ENCODE measurements at places on chromosomes 16 and 17. TPM values are rescaled to one million over a fixed set of nuclear protein-coding genes. Genes with fewer than 3 reads are reported as not detected.
A peak's percentile ranks its signal among the peaks of the same experiment; 100 is the strongest.

Gene RSAD1
- 39.2 TPM for total RNA-seq

Gene CCT6B
- 1.8 TPM for total RNA-seq

Gene DNAI2
- 0.47 TPM for total RNA-seq

Gene KRTAP9-8
- total RNA-seq = not detected

Gene ENDOV
- total RNA-seq = 16.8 TPM

Gene ADAMTS18
- not detected for total RNA-seq

Gene KRTAP2-2
- total RNA-seq = not detected

GRCh38 chr17:58205936-58206335 lies 13.1 kb downstream of the MKS1 start:
- no peak for DNase-seq

DNA sequence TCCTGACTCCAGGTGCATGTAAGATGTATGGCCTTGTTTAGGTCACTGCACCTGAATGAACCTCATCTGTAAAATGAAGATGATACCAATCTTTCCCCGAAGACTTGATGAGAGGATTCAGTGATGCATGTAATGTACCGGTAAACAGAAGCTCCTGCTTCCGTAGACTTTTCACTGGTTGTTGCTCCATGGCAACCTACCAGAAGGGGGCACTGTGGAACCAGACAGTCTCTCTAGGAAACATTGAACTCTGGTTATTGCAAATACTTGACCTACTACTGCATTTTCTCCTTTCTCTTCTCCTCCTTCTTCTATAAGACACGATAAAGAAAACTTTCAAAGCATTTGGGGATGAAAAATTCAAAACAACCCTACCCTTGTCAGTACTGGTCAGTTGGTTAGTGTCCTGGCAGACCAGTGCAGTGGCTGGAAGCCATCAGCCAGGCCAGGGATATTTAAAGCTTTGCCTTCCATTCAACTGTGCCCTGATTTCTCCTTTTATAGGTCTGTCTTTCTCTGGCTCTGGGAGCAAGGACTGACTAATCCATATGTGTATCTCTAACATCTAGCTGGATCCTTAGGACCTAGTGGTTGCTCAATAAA lies 667.4 kb upstream of the SALL1 start:
- peak; percentile 42 for DNase-seq

DNA sequence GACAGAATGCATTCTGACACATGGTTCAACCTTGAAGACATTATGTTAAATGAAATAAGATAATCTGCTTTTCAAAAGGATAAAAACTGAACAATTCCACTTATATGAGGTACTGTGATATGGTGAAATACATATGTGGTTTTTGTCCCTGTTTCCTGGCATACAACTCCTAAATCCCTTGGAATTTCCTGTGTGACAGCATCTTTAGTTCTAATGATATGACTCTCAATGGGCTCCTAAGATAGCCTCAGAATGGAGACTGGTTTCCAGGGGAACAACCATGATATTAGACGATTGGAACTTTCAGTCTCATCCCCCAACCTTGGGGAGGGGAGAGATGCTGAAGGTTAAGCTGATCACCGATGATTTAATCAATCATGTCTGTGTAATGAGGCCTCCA lies 37.7 kb upstream of the PHLPP2 start:
- DNase-seq = no peak

- DNase-seq = no peak
These were observed 37.8 kb downstream of the TMEM235 start for GRCh38 chr17:78268951-78269905.

DNA sequence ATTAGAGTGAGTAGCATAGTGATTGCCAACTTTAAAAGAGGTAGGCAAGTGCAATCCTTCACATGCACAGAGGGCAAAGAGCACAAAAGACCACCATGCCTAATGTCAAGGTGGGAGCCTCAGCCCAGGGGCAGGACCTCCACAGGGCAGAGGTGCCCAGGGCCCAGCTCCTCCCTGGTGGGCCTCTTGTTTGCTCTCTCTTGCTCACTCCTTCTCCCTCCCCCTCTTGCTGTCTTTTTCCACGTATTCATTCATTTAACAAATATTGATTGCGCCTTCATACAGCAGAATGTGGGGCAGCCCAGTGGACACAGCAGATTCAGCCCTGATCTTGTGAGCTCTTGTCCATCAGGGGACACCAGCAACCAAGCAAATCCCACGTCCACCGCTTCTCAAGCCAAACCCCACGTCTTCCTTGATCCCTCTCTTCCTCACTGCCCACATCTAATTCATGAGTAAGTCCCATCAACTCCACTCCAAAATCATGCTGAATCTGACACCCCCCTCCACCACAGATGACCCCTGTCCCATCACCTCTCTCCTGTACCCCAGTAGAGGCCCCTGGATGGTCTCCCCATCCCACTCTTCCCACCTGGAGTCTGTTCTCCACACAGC lies 44.1 kb upstream of the RPL38 start:
- no peak for DNase-seq

DNA sequence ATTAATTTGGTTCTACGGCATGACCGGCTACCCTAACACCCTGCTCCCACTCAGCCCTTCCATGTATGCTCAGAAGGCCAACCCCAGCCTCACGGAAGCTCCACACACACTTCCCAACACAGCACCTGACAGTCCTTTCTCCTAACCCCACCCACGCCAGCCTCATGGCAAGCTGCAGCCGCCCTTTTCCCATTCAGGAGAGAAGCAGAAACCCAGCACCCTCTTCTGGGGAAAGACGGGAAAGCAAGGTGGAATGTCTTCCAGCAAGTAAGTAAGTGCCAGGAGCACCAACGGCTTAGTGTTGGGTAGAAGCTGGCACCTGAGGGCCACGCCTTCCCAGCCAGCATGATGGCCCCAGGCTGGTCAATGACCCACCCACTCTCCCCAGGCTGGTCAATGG lies 32.1 kb downstream of the ABR start:
- no peak for DNase-seq

GRCh38 chr16:66254751-66255150 lies 111.7 kb upstream of the CDH5 start:
- DNase-seq = no peak

GRCh38 chr16:78310196-78310595 lies 210.7 kb downstream of the WWOX start:
- DNase-seq = no peak

DNA sequence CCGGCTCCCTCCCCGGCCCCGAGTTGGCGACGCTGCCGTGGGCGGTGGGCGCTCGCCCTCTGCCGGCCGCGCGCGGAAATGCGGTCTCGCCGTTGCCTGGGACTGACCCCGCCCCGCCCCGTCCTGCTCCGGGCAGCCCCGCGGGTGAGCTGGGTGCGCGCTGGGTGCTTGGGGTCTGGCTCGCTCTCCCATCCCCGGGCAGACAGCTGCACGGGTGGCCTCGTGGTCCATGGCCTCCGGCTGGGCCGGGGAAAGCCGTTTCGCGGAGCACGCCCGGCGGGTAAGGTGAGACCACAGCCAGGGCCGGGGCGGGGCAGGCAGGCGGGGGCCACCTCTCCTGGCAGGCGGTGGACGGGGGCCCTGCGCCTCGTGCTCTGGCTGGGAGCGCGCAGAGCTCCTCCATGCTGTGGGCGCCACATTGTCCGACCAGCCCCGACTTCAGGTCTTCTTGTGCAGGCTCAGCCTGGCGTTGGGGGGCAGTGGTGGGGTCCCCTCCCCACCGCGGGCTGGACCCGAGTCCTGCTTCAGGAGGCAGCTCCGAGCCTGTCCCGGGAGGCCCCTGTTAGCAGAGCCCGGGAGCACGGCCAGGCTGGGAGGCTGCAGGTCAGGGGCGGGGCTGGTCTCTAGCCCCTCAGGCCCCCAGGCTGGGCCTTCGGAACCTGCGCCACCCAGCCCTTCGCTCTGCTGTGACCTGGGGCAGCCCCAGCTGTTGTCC lies 7.0 kb upstream of the C1QTNF8 start:
- DNase-seq = peak; percentile 74

- no peak for DNase-seq
These were observed 2.2 kb upstream of the KRTAP4-1 start for GRCh38 chr17:41186872-41187271.

DNA sequence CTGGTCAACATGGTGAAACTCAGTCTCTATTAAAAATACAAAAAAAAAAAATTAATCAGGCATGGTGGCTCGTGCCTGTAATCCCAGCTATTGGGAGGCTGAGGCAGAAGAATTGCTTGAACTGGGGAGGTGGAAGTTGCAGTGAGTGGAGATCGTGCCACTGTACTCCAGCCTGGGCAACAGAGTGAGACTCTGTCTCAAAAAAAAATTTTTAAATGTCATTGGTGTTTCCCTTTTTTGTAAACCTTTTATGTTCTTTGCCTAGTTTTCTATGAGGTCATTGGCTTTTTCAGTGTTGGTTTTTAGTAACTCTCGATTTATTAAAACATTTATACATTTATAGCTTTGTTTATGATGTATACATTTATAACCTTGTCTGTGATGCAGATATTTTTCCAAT lies 18.2 kb downstream of the NLRC5 start:
- DNase-seq = no peak

GRCh38 chr17:75013092-75013559 lies 656 bp downstream of the MRPL58 start:
- DNase-seq = no peak

- DNase-seq = no peak
These were observed 10.8 kb downstream of the FASN start for GRCh38 chr17:82086941-82087906.

DNA sequence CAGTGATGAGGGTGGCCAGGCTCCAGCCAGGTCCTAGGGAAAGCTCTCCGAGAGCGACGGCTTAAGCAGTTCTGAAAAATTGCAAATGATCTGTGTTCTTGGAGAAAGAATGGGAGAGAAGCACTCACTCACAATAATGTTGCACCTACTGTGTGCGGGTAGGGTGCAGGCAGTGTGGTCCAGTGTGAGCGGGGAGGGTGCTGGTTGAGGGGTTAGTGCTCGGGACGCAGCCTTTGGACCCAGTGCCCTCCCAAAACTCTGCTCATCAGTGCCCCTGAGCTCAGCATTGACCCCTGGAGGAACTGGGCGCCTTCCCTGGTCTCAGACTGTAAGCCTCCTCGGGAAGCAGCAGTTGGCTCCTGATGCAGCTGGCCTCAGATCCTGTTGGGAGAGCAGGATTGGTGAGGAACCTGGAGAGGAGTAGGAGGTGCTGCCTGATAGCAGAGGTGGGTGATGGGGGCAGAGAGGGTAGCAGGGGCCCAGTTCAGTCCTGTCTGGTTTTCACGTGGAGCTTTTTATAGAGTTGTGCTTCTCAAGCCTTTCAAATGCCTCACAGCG lies 23.6 kb upstream of the ZNF750 start:
- no peak for DNase-seq

GRCh38 chr17:8095361-8095760 lies 7.8 kb upstream of the ALOX12B start:
- no peak for DNase-seq

DNA sequence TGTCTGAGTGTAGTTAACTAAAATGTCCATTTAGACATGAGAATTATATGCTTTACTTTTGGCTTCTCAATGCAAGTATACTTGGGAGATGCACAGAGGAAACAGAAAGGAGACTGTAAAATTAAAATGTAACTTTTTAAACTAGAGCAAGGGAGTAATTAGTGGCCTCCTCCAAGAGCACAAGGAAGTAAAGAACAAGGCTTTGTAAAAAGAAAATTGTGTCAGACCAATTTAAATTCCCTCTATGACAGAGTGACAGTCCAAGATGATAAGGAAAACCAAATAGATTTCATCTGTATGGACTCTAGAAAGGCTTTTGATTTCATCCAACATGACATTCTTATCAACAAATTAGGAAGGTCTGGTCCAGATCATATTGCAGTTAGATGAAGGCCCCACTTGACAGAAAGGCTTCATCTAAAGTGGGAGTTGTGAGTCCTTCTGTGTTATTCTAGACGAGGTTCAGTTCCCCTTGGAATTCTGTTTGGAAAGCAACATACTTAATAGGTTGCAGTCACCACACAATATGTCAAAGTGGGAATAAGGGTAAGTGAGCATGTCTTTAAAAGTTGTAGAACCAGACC lies 6.5 kb upstream of the CAPNS2 start:
- DNase-seq = no peak

- DNase-seq = no peak
These were observed 79.5 kb upstream of the PLCG2 start for GRCh38 chr16:81699596-81699995.
